ENCODE measurements at places on chromosomes 16 and 17. TPM values are rescaled to one million over a fixed set of nuclear protein-coding genes. Genes with fewer than 3 reads are reported as not detected.

DNA sequence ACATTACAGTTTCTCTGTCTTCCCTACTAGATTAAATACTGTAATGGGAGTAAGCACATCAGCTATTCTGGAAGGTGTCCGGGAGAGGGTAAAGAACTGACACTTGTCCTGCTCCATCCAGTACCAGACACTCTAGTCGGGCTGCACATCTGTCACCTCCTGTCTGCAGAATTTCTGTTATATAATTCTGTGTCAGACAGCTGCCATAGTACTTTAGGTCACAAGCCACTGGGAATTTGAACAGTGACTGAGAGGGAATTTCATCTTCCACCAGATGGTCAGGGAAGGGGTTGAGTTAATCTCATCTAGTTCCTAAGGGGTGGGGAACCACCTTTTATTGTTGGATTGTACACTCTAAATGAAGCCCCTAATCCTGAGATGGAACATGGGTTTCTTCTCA is 58.6 kb upstream of the NUDT7 start:
- no peaks in the 10 kb centered on the region for H3K4me1 ChIP-seq
- no peaks in the 10 kb centered on the region for H3K27me3 ChIP-seq
- no peak overlapping the region for H3K4me3 ChIP-seq
- no peak overlapping the region for H3K27ac ChIP-seq
- DNase-seq = no peak
- no peaks in the 10 kb centered on the region for H3K36me3 ChIP-seq

GRCh38 chr16:85819771-85820170 is 20.3 kb downstream of the COX4I1 start:
- H3K27ac ChIP-seq = no peak overlapping the region
- no peaks in the 10 kb centered on the region for H3K27me3 ChIP-seq
- no peaks in the 10 kb centered on the region for H3K36me3 ChIP-seq
- no peaks in the 10 kb centered on the region for H3K4me1 ChIP-seq

DNA sequence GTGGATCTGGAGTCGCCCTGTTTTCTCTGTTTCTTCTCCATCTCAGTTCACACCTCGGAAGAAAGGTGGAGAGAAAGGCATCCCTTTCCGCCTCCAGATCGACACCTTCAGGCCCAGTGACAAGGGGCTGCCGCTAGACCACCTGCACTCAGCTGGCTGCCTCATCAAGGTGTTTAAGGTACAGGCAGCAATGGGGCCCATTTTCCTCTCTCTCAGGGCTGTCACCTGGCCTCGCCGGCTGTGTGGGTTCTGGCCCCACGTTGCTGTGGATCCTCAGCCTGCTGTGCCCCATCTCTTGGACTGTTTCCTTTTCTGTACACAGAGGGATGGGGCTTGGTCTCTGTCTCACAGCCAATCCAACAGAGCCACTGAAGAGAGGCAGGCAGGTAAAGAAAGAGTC is 17.4 kb upstream of the STAC2 start:
- peaks cover 12% of the 10 kb centered on the region for H3K4me1 ChIP-seq
- no peaks in the 10 kb centered on the region for H3K27me3 ChIP-seq
- no peak overlapping the region for H3K4me3 ChIP-seq
- no peak overlapping the region for H3K27ac ChIP-seq

- H3K27me3 ChIP-seq = no peaks in the 10 kb centered on the region
- H3K36me3 ChIP-seq = no peaks in the 10 kb centered on the region
- DNase-seq = no peak
- no peak overlapping the region for H3K27ac ChIP-seq
- no peak overlapping the region for H3K4me3 ChIP-seq
Measured at GRCh38 chr16:64398793-64399192, 723.1 kb downstream of the CDH11 start.

- no peak for DNase-seq
- no peaks in the 10 kb centered on the region for H3K27me3 ChIP-seq
- peaks cover 28% of the 10 kb centered on the region for H3K36me3 ChIP-seq
- peak overlapping the region; percentile 97 for H3K4me3 ChIP-seq
- peaks cover 44% of the 10 kb centered on the region for H3K4me1 ChIP-seq
- peak overlapping the region; percentile 98 for H3K27ac ChIP-seq
Measured at GRCh38 chr17:75854101-75854748, 910 bp downstream of the WBP2 start.

DNA sequence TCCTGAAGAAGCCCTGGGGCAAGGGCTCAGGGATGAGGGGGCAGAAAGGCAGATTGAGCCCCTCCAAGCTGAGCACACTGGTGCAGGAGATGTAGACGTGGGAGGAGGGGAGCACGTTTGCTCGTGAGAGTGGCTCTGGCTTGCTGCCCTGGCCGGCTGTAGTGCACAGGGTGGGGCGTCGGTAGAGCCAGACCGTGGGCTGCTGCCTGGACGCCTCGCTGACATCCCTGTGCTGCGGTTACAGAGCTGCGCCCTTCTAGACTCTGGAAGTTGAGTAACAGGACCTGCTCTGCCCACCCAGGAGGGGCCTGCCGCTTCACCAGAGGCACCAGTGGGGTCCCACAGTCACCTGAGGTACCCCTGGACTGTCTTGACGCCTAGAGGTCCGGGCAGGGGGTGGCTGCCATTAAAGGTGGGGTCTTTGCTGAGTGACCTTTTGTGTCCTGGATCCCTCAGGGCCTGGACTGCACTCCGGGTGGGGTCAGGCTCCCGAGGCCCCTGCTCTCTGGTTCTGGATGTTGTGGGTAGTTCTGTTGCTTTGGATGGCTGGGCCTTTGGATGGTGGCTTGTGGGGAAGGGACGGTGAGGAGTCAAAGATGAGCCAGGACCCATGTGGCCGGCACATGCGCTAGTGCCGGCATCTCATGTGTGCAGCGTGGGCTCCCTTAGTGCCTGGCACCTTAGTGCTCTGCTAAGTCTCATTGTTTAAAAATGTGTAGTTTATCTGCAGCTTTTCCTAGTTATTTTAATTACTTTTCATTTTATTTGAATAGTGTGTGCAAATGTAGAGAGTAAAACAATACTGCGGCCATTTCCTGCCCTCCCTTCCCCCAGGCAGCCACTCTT is 41.7 kb downstream of the PGS1 start:
- H3K27ac ChIP-seq = no peak overlapping the region
- DNase-seq = no peak
- no peak overlapping the region for H3K4me3 ChIP-seq
- peaks cover 37% of the 10 kb centered on the region for H3K36me3 ChIP-seq
- peaks cover 23% of the 10 kb centered on the region for H3K4me1 ChIP-seq
- H3K27me3 ChIP-seq = no peaks in the 10 kb centered on the region

DNA sequence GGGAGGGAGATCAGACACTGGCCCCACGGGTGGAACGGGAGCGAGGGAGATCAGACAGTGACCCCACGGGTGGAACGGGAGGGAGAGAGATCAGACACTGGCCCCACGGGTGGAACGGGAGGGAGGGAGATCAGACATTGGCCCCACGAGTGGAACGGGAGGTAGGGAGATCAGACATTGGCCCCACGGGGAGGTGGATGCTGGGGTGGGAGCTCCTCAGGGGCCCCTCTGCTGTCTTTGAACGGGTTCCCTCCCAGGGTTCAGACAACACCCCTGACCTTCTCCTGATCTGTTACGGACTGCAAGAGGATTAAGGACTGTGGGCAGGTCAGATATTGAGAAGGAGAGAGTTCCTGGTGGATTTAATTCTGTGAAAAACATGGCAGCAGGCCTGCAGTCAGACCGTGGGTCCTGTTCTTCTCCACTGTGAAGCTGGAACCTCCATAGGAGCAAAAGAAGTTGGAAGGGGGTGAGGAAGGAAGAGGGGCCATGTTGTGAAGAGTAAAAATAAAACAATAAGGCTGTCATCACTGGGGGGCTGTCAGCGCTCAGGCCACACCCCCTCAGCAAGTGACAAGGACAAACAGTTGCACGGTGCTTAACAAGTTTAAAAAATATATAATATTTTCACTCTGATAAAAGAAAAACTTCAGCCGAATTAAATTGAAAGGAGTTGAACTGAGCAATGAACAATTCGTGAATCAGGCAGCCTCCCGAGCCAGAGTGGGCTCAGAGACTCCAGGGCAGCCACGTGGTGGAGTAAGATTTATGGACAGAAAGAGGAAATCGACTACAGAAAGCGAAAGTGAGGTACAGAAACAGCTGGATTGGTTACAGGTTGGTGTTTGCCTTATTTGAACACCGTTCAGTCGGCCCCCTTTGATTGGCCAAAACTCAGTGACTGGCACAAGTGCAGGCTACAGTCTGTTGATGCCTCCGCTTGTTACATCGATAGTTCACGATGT is 348.7 kb upstream of the TNRC6C start:
- H3K4me3 ChIP-seq = peak overlapping the region; percentile 25
- H3K36me3 ChIP-seq = no peaks in the 10 kb centered on the region
- peaks cover 27% of the 10 kb centered on the region for H3K4me1 ChIP-seq
- H3K27ac ChIP-seq = peak overlapping the region; percentile 86
- H3K27me3 ChIP-seq = no peaks in the 10 kb centered on the region

- no peaks in the 10 kb centered on the region for H3K27me3 ChIP-seq
- H3K27ac ChIP-seq = peak overlapping the region; percentile 87
- peak overlapping the region; percentile 27 for H3K4me3 ChIP-seq
- peaks cover 99% of the 10 kb centered on the region for H3K4me1 ChIP-seq
- H3K36me3 ChIP-seq = no peaks in the 10 kb centered on the region
Measured at GRCh38 chr17:59372138-59372751, 40.8 kb downstream of the YPEL2 start.

DNA sequence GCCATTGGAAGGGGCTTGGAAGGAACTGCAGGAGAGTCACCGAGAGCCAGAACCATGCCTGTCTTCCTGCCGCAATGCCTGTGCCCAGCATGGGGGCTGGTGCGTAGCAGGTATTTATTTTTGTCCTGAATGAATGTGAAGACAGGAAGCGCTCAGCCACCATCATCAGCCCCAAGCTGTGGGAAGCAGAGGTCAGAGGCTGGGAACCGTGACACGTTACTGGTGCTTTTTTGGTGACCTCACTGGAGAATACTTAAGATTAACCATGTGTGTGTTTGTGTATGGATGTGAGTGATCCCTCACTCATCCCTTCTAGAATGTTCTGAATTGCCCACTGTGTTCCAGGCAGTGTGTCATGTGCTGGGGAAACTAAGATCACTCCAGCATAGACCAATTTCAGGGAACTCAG is 343.8 kb downstream of the SNX29 start:
- H3K4me1 ChIP-seq = no peaks in the 10 kb centered on the region
- no peaks in the 10 kb centered on the region for H3K27me3 ChIP-seq
- H3K36me3 ChIP-seq = no peaks in the 10 kb centered on the region
- H3K4me3 ChIP-seq = no peak overlapping the region
- H3K27ac ChIP-seq = no peak overlapping the region
- no peak for DNase-seq

GRCh38 chr16:3984111-3985060 is 103.9 kb upstream of the CREBBP start:
- no peak overlapping the region for H3K4me3 ChIP-seq
- no peak overlapping the region for H3K27ac ChIP-seq
- DNase-seq = no peak
- no peaks in the 10 kb centered on the region for H3K27me3 ChIP-seq
- H3K36me3 ChIP-seq = no peaks in the 10 kb centered on the region
- H3K4me1 ChIP-seq = peaks cover 16% of the 10 kb centered on the region

HSD3B7 gene
- 14.5 TPM for total RNA-seq

KRT25 gene
- total RNA-seq = not detected

SOX8 gene
- total RNA-seq = 0.74 TPM

BRIP1 gene
- total RNA-seq = 0.98 TPM

TEN1 gene
- 10.3 TPM for total RNA-seq

SGCA gene
- total RNA-seq = 2.2 TPM

NLK gene
- total RNA-seq = 13.3 TPM

AURKB gene
- total RNA-seq = not detected

YWHAE gene
- total RNA-seq = 487 TPM

ABCA8 gene
- 75.9 TPM for total RNA-seq
